IMR-90 (cell line): ENCODE measurements at places on chromosomes 3 and 15. TPM values are rescaled to one million over a fixed set of nuclear protein-coding genes. Genes with fewer than 3 reads are reported as not detected.

- H3K4me1 ChIP-seq, result no peaks in the 10 kb centered on the region
- no peak overlapping the region for H3K4me3 ChIP-seq
- H3K27ac ChIP-seq, result no peak overlapping the region
Observed at GRCh38 chr3:7621046-7621630, 760.2 kb downstream of the GRM7 start.

The BCL2A1 gene
- 2.5 and 4.5 TPM in 2 replicates for total RNA-seq

DNA sequence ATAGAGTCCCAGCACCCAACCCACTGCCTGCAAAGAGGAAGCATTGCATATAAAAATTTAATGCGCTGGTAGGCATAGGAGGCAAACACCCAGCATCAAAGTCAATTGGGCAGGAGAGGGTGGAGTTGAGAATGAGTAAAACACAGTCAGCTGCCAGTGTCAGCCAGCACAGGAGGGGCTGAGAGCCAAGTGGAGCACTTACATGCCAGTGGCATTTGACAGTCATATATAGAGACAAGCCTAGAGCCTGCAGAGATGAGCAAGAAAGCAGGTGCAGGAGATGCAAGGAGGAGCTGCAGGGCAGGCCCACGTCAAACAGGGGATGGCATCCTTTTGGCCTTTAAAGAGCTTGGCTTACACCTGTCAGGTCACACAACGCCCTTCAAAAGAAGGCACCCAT, 27.6 kb upstream of the ZFAND6 start:
- H3K27ac ChIP-seq, result no peak overlapping the region
- no peaks in the 10 kb centered on the region for H3K27me3 ChIP-seq
- DNase-seq, result no peak
- no peak overlapping the region for H3K4me3 ChIP-seq
- H3K36me3 ChIP-seq, result no peaks in the 10 kb centered on the region

DNA sequence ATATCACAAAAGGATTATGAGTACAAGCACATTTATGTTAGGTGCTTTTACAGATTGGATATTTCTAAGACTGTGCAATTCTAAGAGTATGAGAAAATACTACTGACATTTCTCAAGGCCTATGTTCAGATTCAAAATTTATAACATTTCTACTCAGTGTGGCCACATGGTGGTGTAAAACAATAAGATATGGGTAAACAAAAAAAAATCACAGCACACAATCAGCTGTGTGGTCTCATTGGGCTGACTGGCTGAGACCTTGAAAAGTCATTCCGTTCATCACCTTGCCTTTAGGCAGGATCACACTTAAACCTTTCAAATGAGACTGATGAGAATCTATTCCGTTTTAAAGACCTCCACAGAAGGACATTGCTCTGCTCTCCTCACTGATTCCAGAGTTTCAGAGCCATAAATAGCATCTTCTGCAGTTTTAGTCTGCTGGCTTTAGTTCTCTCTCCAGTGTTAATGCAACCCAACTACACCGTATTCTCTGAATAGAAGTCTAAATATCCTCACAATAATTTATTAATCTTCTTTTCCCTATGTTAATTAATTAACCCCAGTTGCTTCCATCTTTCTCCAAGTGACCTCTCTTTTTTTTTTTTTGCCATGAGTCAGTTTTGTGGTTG, 158.2 kb downstream of the SPATA16 start:
- H3K4me3 ChIP-seq, result no peak overlapping the region
- H3K4me1 ChIP-seq, result no peaks in the 10 kb centered on the region
- H3K27ac ChIP-seq, result no peak overlapping the region
- no peak for DNase-seq

DNA sequence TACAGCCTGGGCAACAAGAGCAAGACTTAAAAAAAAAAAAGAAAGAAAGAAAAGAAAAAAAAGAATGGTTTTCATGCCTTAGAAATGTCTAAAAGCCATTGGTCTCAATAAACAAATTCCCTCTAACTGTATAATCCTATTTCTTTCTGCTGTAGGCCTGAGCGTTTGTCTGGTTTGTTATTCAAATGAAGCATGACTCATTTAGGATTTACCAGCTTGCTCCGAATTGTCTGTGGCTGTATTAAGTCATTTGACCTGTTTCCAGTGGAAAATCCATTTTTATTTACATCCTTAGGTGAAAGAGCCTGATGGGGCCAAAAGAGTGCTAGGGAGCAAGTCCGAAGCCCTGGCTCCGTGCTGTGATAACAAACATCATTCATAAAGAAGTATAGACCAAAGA, 73.8 kb downstream of the BDH1 start:
- H3K4me3 ChIP-seq, result no peak overlapping the region
- peak; percentile 76 for DNase-seq
- no peak overlapping the region for H3K27ac ChIP-seq
- no peaks in the 10 kb centered on the region for H3K36me3 ChIP-seq
- peaks cover 2% of the 10 kb centered on the region; the same call in 1 of the 2 replicates for H3K4me1 ChIP-seq

The ZNF717 gene
- 11.4 and 14.3 TPM in 2 replicates for total RNA-seq

DNA sequence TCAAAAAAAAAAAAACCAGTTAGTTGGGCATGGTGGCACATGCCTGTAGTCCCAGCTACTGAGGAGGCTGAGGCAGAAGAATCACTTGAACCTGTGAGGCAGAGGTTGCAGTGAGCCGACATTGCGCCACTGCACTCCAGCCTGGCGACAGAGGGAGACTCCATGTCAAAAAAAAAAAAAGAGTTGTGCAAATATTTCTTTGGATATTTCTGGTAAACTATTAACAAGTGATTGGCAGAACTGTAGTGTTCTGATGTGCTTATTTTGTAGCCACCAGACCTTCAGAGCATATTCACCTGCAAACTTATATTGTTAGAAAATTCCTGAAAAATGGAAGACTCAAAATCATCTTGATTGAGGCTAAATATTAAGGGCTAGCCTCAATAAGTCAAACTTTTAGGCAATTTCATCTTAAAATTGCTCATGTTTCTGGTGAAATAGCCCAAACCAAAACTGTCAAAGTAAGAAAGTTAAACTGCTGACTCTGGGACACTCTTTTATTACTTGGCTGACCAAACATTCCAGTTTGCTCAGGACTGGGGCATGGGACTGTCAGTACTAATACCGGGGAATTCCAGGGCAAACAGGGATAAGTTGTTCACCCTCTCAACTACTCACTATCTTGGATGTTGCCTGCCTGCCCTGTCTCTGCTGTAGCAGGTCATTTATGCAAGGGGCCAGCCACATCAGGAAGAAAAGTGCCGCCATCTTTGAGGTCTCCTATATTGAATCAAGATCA, 37.0 kb downstream of the ABHD2 start:
- DNase-seq, result no peak
- H3K4me1 ChIP-seq, result peaks cover 4% of the 10 kb centered on the region; the same call in 1 of the 2 replicates
- no peak overlapping the region for H3K27ac ChIP-seq
- H3K36me3 ChIP-seq, result peaks cover 14% of the 10 kb centered on the region
- H3K27me3 ChIP-seq, result no peaks in the 10 kb centered on the region
- no peak overlapping the region for H3K4me3 ChIP-seq

GRCh38 chr3:71171247-71171646, 412.3 kb downstream of the FOXP1 start:
- no peaks in the 10 kb centered on the region for H3K36me3 ChIP-seq
- H3K4me3 ChIP-seq, result no peak overlapping the region
- H3K4me1 ChIP-seq, result peaks cover 30% of the 10 kb centered on the region
- H3K27me3 ChIP-seq, result no peaks in the 10 kb centered on the region

The P3H2 gene
- 54.7 and 74.4 TPM in 2 replicates for total RNA-seq

- H3K4me3 ChIP-seq, result no peak overlapping the region
- H3K27ac ChIP-seq, result no peak overlapping the region
- DNase-seq, result peak; percentile 48
Observed at GRCh38 chr3:168865022-168865551, 769.4 kb upstream of the GOLIM4 start.

DNA sequence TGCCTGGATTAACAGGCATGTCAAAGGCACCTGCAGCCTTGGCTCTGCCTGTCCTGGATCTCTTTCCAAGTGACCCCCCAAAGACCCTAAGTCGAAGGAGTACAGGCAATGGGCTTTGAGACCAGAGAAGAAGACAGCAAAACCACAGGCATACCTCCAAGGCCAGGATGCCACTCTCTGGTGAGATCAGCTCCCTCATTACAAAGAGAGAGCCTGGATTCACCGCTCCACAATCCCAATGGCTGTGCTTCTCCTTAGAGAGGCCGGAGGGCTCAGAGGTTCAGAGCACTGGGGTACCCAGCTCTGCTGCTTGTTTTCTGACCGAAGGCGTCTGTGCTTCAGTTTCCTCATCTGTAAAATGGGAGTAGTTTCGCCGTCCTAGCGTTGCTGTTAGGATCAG, 154.6 kb upstream of the MEF2A start:
- H3K27ac ChIP-seq, result no peak overlapping the region
- no peaks in the 10 kb centered on the region for H3K36me3 ChIP-seq
- peaks cover 10% of the 10 kb centered on the region for H3K4me1 ChIP-seq
- no peak for DNase-seq
- no peaks in the 10 kb centered on the region for H3K27me3 ChIP-seq

The MAPKBP1 gene
- 10.3 and 12.5 TPM in 2 replicates for total RNA-seq
